ENCODE measurements at places on chromosomes 6 and 20.

DNA sequence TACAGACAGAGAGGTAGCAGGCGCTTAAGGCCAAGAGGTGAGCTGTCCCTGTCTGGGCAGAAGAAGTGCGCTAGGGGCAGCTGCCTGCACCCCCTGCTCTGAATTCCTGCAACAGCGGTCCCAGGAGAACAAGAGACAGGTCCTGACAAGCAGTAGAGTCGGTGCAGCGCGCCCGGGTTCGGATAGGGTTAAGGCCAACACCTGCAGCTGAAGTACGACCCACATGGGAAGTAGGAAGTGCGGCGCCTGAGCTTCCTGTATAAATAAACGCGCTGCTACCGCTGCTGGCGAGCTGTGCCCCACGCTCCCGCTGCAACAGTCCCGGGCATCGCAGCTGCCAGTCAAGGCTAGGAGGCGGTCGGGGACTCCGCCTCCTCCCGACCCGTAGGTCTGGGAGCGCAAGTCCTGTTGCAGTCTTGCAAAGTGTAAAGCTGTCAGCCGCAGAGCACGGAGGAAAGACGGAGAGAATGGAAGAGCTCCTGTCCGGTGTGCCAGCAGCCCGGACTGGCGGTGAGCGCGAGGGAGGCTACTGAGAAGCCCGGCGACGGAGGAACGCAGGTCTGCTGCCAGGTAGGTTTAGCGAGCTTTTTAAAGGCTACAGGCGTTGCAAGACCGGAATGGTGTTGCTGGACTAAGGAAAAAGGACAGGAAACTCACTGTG, at the start of gene RNF144B:
Gene RNF144B (plus strand): TSS at position 290 of the 661 bp plus-strand sequence. CDS start 12,185 bp downstream, outside the sequence.
- peak; percentile 82 for DNase-seq

- DNase-seq = no peak
These were observed 2.2 kb downstream of the ADGRF4 start for GRCh38 chr6:47700596-47700995.

GRCh38 chr6:53440336-53440945, 91.7 kb upstream of the ELOVL5 start:
- no peak for DNase-seq

DNA sequence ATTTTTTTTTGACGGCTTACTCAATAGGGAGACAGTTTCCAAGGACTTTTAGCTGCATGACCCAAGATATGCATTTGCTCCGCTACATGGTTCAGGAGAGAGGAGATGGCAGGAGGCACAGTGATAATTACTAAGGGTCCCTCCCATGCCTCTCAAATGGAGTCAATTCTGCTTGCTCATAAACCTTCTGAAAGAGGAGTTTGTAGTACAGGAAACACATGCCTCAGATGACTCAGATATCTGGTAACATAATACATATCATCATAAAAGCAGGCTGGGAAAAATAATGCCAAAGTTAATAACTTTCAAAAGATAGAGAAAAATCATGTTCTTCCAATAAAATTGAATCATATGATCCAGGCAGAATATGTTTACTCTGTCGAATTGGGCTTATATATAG, 97.6 kb upstream of the DEFB112 start:
- no peak for DNase-seq

DNA sequence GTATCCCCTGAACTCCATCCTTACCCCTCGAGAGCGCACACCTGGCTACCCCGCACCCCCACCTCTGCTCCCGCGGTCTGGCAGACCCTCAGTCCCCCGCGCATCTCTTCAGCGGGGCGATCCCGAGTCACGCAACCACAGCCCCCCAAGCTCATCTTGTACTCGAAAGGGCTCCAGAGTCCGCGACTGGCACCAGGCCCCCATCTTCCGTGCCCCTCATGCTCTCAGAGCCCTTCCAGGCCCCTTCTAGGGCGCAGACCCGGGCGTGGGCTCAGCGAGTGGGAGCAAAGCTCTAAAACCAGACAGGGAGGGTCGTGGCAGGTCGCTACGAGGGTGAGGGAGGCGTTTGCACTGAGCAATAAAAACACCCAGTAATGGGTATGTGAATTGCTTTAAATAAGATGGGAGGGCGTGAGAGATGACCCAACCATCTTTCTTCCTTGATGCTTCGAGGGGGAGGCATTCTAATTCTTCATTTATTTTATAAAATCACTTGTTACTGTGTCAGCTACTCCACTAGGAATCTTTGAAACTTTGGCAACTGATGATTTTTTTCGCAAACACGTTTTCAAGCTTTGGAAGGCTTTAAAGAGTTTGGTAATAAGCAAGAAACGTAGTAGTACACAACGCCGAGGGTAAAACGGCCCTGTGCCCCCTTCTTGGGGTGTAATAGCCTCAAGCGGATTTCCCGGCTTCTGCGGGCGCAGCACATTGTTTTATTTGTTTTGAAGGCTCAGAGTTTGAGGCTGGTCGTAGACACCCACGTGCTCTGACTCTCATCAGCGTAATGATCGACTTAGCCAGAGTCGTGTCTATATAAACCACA, 42.6 kb upstream of the SUPT3H start:
- peak; percentile 36 for DNase-seq

DNA sequence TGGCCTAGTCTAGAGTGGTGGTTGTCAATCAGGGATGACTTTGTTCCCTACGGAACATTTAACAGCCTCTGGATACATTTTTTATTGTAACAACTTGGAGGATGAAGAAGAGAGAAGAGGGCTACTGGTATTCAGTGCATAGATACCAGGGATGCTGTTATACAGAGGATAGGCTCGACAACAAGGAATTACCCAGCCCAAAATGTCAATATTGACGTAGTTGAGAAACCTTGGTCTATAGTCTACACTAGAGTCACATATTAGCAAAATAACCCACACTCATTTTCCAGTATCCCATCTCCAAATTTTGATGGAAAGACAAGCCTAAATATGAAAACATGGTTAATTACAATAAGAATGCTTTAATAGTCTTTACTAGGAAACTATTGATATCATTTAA, 195.1 kb downstream of the PKHD1 start:
- DNase-seq = no peak

DNA sequence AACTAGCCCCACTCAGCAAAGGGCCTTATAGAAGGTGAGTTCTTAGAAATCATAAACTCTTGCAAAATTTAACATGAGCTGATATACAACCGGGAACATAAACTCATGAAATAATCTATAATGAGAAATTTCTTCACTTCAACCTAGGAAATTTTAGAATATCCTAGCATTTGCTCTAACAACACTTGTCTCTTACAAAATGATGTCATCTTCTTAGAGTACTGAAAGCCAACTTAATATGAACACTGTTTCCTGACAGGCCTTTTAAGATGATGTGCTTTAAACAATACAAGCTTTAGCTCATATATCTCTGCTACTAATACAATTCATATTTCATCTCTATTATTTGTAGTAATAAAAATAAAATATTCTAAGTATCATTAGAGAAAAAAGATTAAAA, 932 bp downstream of the PACRG start:
- DNase-seq = no peak

GRCh38 chr6:113363866-113364265, 493.3 kb upstream of the MARCKS start:
- no peak for DNase-seq

GRCh38 chr20:38343311-38344106, 2.8 kb upstream of the LBP start:
- no peak for DNase-seq

DNA sequence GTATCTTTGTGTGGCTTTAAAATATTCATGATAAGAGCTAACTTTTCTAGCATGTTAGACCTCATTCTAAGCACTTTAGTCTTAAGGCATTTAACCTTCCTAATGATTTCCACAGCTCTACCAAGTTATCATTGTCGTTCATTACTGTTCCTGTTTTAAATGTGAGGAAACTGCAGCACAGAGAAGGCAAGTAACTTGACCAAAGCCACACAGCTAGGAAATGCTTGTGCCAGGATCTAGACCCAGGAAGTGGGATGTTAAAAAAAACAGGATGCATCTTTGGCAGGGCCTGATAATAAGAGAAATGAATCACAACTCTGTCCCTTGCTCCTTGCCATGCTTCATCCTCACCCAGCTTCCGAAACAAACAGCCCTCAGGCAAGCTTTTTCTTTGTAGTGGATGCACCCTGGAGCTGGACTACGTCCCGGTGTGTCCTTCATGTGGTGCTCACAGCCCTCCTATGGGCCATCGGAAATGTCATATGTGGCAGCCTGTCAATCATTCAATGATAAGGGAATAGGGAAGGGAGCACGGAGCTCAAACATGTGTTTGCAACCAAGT, 196.9 kb upstream of the RREB1 start:
- DNase-seq = no peak

DNA sequence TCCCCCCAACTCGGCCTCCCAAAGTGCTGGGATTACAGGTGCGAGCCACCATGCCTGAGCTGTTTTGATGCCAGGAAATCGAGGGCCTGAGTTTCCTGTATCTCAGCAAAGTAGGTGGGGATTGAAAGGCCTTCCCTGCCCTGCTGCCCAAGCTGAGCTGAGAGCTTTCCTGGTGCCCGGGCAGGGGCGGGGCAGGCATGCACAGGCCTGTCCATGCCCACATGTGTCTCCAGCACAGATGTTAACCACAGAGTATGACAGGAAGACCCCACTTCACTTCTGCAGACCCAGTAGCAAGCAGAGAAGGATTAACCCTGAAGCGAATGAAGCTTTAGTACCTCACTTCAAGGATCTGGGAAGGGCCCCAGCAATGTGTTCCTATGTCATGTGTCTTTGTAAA, 66.0 kb downstream of the GPR6 start:
- no peak for DNase-seq

- DNase-seq = no peak
These were observed 20.6 kb downstream of the OLIG3 start for GRCh38 chr6:137473598-137473997.

GRCh38 chr20:21554376-21554890, 40.6 kb upstream of the NKX2-2 start:
- DNase-seq = no peak

GRCh38 chr6:1387876-1388629, 1.3 kb upstream of the FOXF2 start:
- DNase-seq = peak; percentile 77

DNA sequence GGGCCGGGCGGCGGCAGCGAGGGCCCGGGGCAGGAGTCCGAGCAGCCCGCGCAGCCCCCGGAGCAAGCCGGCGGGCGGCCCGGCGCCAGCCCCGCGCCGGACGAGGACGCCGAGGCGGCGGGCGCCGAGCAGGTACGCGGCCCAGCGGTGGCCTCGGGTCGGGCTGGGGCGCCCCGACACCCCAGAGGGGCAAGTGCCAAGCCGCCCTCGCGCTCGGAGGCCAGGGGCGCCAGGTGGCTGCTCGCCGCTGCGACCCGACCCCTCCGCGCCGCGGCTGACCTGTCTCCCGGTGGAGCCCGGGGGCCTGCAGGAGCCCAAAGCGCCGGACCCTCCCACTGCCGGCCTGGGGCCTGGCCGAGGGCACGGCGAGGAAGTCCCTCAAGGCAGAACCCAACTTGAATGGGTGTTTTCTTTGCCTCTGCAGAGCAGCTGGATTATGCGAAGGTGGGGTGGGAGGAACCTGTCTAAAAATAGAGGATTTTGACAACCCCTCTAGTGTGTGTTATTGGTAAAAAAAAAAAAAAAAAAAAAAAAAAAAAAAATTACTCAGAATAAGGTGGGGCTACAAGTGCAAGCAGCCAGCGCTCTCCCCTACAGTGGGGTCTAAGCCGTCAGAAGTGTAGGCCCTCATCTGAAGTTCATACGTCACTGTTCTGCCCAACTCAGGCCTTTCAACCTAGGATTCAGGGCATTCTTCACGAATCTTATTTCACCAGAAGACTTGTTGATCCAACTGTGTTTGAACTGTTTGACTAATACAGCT, 609 bp downstream of the OGFRL1 start:
- DNase-seq = peak; percentile 76

DNA sequence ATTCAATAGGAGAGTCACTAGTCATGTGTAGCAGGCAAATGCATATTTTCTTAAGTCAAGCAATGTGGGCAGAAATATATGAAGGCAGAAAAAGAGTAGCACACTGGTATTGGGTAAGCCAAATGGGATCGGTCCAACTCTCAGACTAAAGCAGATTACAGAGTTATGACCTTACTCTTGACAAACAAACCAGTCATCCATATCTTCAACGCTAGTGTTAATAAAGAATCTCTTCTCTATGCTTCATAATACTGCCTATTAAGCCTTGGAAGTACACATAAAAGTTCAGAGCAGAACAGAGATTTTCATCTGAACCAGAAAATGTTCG, 320.2 kb upstream of the JARID2 start:
- no peak for DNase-seq

- no peak for DNase-seq
These were observed 57.4 kb upstream of the DDR1 start for GRCh38 chr6:30826961-30827342.

- DNase-seq = no peak
These were observed 171.3 kb downstream of the CDC5L start for GRCh38 chr6:44558832-44559251.

- DNase-seq = no peak
These were observed 338 bp downstream of the RWDD1 start for GRCh38 chr6:116571683-116572000.

DNA sequence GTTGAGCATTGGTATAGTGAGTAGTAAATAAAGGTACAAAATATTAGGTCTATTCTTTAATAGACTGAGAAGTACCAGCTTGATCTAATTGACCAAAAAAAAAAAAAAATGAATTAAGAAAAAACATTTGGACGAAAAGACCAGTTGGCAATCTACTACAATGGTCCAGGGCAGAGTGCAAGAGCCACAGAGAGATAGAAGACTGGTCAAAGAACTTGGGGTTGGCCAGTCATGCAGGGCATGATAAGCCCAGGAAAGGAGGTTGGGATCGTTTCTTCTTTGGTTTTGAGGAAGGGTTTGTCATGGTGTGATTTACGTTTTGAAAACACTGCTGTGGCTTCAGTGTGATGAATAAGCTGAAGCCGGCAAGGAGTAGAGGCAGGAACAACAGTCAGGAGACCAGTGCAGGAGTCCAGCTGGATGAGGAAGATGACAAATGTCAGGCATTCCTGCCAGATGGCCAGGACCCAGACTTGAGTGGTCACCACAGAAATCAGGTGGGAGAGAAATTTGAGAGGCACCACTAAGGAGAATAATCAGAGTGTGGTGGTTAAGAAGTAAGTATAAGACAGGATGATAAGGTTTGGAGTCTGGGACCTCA, 14.0 kb downstream of the SMLR1 start:
- no peak for DNase-seq

DNA sequence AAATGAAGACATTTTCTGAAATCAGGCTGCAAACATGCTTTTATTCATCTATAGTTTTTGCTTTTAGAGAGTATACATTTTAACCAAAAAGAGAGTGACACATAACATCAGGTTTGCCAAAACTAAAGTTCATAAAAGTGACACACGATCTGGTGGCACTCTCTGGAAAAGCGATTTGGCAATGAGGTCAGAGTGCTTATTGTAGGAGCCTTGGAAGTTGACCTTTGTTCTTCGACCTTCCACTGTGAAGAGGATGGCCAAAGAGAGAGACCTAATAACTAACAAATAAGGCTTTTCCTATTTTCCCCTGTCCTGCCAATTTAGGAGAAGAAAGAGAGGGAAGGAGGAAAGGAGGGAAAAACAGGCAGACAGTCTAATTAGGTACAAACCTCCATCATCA, 230.1 kb downstream of the SIM1 start:
- DNase-seq = no peak

GRCh38 chr6:156126535-156126934, 650.6 kb upstream of the ARID1B start:
- no peak for DNase-seq

GRCh38 chr6:42572523-42572922, 8.7 kb downstream of the UBR2 start:
- no peak for DNase-seq

All from D341Med (cell line).